BJ (cell line): ENCODE measurements at places on chromosomes 13 and 19.

DNA sequence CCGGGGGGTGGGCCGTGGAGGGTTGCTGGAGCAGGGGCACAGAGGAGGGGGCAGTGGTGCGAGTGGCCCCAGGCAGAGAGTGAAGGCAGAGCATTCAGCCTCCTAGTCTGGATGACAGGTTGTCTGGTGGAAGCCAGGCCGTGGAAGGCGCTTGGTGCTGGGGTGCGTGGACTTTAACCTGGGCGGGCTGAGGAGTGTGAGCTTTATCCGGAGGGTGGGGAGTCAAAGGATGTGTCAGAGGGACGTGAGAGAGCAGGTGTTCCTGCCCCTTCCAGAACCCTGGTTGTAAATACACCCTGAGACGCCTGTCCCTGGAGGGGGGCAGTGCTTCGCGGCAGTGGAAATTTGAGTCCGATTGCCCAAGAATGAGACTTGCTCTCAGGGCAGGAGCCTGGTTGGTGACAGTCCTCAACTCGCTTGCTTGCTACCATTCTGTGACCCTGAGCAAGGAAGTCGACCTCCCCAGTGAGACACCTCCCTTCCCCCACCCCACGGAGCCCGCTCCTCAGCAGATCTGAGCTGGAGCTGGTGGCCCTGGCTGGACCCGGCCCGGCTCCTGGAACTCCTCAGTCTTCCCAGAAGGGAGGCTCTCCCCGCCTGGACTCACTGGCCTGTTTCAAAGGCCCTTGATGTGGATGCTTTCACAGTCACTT, 2.3 kb downstream of the SPPL2B start:
- no peak for DNase-seq

- DNase-seq = no peak
Measured at GRCh38 chr13:49046519-49046918, 70.8 kb downstream of the FNDC3A start.

GRCh38 chr13:31264151-31264550, 64.4 kb downstream of the B3GLCT start:
- DNase-seq = no peak

DNA sequence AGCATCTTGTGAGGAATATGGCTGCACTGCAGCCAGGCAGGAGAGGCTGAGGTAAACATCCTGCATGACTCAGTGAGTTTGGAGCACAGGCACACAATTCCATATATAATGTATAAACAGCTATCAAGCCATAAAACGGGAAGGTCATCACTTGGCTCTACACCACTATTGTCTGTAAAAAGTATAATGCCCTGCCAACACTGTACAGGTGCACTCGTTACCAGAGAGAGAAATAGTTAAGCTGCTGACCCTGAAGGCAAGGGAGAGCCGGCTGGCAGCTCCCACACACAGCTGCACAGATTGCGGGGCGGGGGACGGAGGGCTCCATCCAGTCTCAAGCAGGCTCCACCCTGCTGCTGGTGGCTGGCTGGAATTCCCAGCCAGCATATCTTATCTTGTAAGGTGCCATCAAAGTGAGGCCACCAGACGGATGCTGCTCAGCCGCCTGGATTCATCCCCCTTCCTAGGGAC, 668.1 kb downstream of the SLITRK5 start:
- DNase-seq = no peak

DNA sequence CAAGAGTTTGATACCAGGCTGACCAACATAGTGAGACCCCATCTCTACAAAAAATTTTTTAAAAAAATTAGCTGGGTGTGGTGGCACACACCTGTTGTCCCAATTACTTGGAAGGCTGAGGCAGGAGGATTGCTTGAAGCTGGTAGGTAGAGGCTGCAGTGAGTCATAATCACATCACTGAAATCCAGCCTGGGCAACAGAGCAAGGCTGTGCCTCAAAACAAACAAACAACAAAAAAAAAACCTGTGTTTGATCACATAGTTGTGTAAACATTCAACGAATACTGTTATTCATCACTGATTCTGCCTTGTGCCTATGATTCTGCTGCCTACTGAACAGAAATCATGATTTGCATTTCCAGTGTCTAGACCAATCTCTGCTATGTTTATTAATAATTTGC, 134.0 kb downstream of the TBC1D4 start:
- DNase-seq = no peak

DNA sequence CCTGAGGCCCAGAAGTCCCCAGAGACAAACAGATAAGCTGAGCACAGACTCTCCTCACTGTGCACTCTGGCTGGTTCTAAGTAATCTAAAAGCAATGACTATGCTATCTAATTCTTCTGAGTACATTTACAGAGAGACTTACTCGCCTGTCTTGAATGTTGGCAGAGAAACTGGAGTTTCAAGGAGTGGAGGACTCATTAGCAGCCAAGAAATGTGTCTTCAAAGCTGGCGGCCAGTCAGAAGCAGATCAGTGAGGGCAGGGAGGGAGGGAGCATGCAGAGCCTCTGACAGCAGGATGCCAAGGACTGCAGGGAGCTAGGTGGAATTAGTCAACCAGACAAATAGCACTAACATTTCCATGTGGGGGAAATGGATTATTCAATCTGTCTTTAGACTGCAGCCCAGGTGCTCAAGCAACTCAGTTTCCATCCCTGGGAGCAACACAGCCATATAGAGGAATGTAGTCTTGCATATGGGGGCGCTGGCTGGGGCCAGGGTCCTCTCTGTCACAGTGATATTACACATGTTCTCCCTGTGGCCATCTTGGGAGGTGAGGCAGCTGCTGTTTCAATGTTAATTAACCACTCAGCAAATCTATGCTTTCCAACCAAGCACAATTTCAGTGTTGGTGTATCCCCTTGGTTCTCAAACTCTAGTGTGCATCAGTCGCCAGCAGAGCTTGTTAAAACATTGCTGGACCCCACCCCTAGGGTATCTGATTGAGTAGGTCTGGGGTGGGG, 97.9 kb downstream of the CCNA1 start:
- DNase-seq = no peak

GRCh38 chr19:56491399-56491798, 14.3 kb upstream of the ZNF667 start:
- DNase-seq = no peak

GRCh38 chr19:35882114-35882832, 13.9 kb downstream of the APLP1 start:
- DNase-seq = no peak

DNA sequence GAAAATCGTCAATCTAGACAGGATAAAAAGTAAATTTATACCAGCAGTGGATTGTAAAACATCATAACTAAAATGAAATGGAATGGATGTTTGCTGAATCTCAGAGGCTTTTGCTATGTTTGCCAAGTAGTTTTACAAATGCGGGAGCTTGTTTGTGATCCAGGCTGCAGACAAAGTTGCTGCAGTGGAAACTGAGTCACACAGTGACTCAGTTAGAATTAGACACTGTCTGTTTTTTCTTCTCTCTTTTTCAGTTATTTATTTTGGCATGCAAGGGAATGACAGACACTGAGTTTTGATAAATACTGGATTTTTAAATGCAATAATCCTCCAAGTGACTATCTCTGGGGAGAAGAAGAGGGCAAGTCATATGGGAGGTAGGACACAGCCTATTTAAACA, 4.6 kb upstream of the PNMA8A start:
- DNase-seq = no peak

GRCh38 chr19:13985771-13986347, 20.3 kb downstream of the RFX1 start:
- DNase-seq = no peak

DNA sequence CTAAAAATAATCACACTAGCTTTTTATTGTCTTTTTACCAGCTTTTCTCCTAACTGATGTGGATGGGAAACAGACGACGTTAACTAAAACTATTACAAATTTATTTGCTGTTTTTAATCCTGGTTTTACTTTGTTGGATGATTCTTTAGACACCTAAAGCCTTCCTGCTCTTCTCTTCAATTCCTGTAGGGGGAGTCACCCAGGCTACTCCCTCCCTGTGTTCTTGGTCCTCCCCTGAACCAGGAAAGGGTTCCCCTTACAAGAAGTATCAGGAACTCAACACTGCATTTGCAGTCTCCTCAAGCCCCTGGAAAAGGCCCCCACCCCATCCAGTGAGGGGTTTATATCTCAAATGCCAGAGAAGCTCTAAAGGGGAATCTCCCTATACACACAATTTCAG, 206.1 kb downstream of the SUCLA2 start:
- no peak for DNase-seq

DNA sequence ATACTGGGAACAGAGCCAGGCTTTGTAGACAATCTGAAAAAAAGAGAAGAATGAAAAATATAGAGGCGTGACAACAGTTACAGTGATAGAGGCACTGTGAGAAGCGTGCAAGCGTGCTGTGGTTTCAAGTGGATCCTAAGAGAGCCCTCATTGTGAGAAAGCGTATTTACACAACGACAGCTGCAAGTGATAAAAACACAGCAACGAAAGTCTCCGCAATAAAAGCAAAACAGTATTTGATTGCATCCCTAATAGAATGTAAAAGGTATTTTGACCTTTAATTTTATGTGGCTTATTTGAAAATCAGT, 642.7 kb upstream of the ARGLU1 start:
- DNase-seq = peak; percentile 10

GRCh38 chr19:13297023-13297422, 146.8 kb downstream of the IER2 start:
- DNase-seq = no peak
